ENCODE measurements at places on chromosomes 6 and 20. TPM values are rescaled to one million over a fixed set of nuclear protein-coding genes. Genes with fewer than 3 reads are reported as not detected.

ZFAND3 gene
- 24.5 TPM for total RNA-seq

TOMM34 gene
- total RNA-seq: 23.9 TPM

EYA2 gene
- total RNA-seq: 10.7 TPM

OR12D3 gene
- not detected for total RNA-seq

DNA sequence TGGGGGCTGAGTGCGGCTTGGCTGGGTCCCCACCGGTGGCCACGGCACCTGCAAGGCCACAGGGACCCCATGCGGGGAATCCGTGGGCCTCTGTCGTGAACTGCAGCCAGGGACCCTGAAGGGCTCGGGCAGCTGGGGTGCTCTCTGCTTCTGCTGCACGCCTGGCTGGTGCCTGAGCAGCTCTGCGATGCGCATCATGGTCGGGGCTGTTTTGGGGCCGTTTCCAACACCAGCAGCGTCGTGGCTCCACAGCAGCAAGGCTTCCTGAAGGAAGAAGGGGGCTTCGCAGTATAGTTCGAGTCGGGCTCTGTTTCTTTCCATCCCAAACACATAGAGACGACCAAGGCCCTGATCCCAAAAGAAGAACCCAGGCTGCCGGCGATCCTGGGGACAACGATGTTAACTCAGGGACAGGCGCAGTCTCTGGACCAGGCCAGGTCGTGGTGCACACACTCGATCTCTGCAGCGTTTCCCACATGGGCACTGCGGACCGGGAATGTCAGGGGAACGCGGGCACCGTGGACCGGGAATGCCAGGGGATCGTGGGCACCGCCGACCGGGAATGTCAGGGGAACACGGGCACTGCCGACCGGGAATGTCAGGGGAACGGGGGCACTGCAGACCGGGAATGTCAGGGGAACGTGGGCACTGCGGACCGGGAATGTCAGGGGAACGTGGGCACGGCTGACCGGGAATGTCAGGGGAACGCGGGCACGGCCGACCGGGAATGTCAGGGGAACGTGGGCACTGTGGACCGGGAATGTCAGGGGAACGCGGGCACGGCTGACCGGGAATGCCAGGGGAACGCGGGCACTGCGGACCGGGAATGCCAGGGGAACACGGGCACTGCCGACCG is 36.8 kb upstream of the BHLHE23 start:
- H3K27ac ChIP-seq: no peak overlapping the region
- no peak for DNase-seq

GRCh38 chr6:118912646-118913045 is 18.7 kb downstream of the ASF1A start:
- H3K27me3 ChIP-seq: no peaks in the 10 kb centered on the region
- H3K27ac ChIP-seq: no peak overlapping the region
- DNase-seq: no peak
- no peak overlapping the region for H3K4me3 ChIP-seq

- H3K27ac ChIP-seq: no peak overlapping the region
- peaks cover 6% of the 10 kb centered on the region for H3K36me3 ChIP-seq
- DNase-seq: no peak
These were observed 64.6 kb downstream of the RPP40 start for GRCh38 chr6:4939241-4939640.

DNA sequence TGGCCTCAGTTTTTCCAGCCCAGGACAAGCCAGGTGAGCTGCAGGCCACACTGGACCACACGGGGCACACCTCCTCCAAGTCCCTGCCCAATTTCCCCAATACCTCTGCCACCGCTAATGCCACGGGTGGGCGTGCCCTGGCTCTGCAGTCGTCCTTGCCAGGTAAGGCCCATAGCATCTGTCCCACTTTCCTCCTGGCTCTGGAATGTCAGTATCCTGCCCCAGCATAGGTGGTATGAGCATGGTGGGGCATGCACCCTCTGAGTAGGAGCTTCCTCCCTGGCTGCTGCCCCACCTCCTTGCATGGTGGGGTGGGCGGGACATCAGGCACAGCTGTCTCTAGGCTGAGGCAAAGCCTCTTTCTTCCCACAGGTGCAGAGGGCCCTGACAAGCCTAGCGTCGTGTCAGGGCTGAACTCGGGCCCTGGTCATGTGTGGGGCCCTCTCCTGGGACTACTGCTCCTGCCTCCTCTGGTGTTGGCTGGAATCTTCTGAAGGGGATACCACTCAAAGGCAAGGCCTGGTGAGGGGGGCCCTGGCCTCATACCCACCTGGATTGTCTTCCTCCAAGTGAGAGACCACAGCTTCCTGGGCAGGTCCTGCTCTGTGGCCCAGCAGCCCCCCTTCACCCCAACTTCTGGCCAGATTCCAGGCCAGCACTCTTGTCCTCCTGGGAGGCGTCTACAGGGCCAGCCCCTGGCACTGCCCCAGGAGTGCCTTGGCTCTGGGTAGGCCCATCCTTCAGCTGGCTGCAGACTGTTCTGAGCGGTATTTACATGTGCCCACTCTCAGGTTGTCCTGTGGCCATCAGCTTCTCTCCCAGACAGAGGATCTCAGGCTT is 9.1 kb downstream of the PI16 start:
- no peaks in the 10 kb centered on the region for H3K27me3 ChIP-seq
- peaks cover 31% of the 10 kb centered on the region for H3K4me1 ChIP-seq
- H3K36me3 ChIP-seq: peaks cover 24% of the 10 kb centered on the region
- no peak for DNase-seq

- H3K27me3 ChIP-seq: no peaks in the 10 kb centered on the region
- no peak for DNase-seq
- no peak overlapping the region for H3K27ac ChIP-seq
- H3K4me1 ChIP-seq: peaks cover 24% of the 10 kb centered on the region
- H3K36me3 ChIP-seq: no peaks in the 10 kb centered on the region
- no peak overlapping the region for H3K4me3 ChIP-seq
These were observed 11.3 kb downstream of the NFATC2 start for GRCh38 chr20:51531141-51531710.

GRCh38 chr6:39494998-39495397 is 172.5 kb upstream of the KCNK16 start:
- DNase-seq: no peak
- no peak overlapping the region for H3K27ac ChIP-seq
- no peaks in the 10 kb centered on the region for H3K36me3 ChIP-seq

Data from spinal cord (tissue), 10 donors.